ENCODE measurements at places on chromosomes 5 and 9. TPM values are rescaled to one million over a fixed set of nuclear protein-coding genes. Genes with fewer than 3 reads are reported as not detected.

Gene AHRR
- 0.56 TPM for total RNA-seq

- no peak for DNase-seq
These were observed 803.8 kb upstream of the ZNF608 start for GRCh38 chr5:125550274-125550673.

DNA sequence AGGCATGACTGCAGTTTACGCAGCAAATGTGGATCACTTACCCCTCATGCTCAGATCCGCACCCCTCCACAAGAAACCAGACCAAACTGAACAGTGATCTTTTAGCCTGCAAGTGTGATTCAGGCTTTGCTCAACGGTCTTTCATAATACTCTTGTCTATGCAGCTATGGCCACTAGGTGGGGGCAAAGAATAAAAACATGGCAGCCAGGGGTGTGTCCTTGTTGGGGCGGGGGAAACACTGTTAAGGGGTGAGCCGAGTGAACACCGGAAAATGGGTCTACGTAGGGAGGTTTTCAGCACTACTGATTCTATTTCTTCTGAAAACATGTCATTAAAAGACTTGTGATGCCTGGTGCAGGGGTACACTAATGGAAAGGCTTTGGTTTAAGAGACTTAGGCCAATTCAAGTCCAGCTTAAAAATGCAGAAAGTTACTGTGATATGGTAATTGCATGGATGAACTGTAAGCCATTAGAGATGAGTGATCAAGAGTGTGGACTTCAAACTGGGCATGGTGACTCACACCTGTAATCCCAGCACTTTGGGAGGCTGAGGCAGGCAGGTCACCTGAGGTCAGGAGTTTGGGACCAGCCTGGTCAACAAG, 49.9 kb upstream of the GPR151 start:
- no peak for DNase-seq

DNA sequence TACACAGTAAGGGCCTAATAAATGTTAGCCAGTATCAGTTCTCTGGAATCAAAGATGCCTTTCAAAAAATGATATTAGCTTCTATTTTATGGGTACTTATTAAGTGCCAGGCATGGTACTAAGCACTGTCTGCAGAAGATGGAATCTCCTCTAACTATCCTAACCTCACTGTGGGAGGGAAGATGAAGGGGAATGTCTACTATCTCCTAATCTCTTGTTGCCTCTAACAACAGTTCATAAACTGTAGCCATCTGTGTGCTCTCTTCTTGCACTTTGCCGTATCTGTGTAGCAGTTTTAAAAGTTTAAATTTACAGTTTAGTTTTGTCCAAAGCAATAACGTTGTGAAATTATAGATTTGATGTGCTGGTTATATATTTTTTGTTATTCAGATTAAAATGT, 99.6 kb upstream of the CCDC112 start:
- DNase-seq, result no peak

- DNase-seq, result no peak
These were observed 308.1 kb upstream of the GRAMD2B start for GRCh38 chr5:126115059-126115629.

Gene PRDM9
- total RNA-seq, result not detected

Gene TAF11L5
- total RNA-seq, result not detected

- DNase-seq, result no peak
These were observed 41.4 kb downstream of the AGTPBP1 start for GRCh38 chr9:85700330-85700729.

GRCh38 chr5:173866858-173867679, 21.1 kb upstream of the CPEB4 start:
- DNase-seq, result no peak

Gene SLCO6A1
- not detected for total RNA-seq

Gene PCDHA1
- total RNA-seq, result not detected

Measured in naive thymus-derived CD4-positive, alpha-beta T cell (primary cell).